Naive thymus-derived CD8-positive, alpha-beta T cell (primary cell): ENCODE measurements at places on chromosomes 5 and 9. TPM values are rescaled to one million over a fixed set of nuclear protein-coding genes. Genes with fewer than 3 reads are reported as not detected.

DNA sequence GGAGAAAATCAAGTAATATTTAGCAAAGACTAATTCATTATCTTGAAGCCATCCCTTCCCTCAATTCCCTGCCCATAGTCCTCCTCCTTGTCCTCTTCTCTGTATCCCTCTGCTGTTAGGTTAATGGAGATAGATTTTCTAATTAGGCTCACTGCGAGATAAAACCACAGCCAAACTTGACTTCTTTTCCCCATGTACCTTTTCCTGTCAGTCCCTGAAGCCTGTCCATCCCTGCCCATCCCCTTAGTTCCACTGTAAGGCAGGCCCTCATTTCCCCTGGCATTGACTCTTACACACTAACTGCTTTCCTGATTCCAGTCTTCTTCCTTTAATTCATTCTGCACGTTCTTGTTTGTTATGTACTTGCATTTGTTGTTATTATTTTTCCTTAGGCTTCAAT, 1.2 kb downstream of the TLR4 start:
- no peaks in the 10 kb centered on the region for H3K36me3 ChIP-seq
- DNase-seq, result no peak
- peaks cover 18% of the 10 kb centered on the region for H3K4me1 ChIP-seq
- H3K27me3 ChIP-seq, result peaks cover 18% of the 10 kb centered on the region

- H3K4me3 ChIP-seq, result no peak overlapping the region
- H3K27ac ChIP-seq, result no peak overlapping the region
- H3K27me3 ChIP-seq, result peaks cover 30% of the 10 kb centered on the region
- DNase-seq, result no peak
- H3K4me1 ChIP-seq, result no peaks in the 10 kb centered on the region
Measured at GRCh38 chr9:32618261-32618660, 17.2 kb downstream of the TAF1L start.

The NSUN2 gene
- 84.6 TPM for total RNA-seq

DNA sequence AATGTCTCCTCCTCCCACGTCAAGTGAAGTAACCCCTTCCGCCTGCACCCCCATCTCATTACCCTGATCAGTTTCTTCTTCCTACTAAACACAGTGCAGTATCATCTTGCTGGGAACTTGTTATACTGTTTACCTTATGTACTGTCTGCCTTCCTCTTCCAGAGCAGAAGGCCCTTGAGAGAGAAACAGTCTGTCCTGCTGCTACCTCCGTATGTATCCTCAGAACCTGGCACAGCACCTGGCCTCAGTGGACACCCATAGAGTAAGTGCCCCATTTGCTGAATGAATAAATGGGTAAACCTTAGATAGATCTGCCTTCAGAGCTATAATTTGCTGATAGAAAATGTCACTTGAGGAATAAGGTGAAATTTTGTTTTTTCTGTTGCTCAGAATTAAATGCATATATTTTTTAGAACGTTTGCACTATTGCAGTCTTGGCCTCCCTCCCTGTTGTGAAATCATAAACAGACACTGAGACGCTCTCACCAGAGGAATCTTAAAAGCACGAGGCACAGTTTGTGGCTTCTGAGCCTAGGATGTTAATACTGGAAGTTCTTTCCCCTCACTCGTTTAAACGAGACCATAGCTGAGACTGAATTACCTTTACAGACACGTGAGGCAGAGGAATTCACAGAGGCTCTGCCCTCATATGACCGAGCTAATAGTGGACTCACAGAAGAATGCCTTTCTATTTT, 223.1 kb upstream of the DAP start:
- no peak overlapping the region for H3K27ac ChIP-seq
- H3K4me3 ChIP-seq, result no peak overlapping the region
- H3K4me1 ChIP-seq, result peaks cover 10% of the 10 kb centered on the region
- no peak for DNase-seq
- H3K36me3 ChIP-seq, result no peaks in the 10 kb centered on the region
- peaks cover 20% of the 10 kb centered on the region for H3K27me3 ChIP-seq

DNA sequence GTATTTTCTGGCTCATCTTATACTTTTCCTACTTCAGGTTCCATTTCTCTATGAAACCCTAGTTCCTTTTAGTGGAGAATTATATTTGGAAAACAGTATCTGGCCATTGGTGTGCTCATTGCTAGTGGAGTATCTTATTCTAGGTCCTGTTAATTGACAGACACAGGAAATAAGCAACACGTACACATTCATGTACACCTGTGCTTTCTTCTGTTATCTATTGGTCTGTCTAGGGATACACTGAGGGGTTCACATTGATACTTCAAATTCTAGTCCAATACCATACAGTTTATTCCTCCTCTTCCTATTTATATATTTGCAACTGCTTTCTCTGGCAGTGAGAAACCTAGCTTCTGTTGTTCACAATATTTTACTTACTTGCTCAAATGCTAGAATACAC, 110.2 kb downstream of the FER start:
- no peak overlapping the region for H3K4me3 ChIP-seq
- peaks cover 10% of the 10 kb centered on the region for H3K36me3 ChIP-seq
- H3K4me1 ChIP-seq, result peaks cover 9% of the 10 kb centered on the region

The PROP1 gene
- total RNA-seq, result not detected

The HBEGF gene
- total RNA-seq, result 0.44 TPM

- H3K36me3 ChIP-seq, result peaks cover 38% of the 10 kb centered on the region
- no peak overlapping the region for H3K4me3 ChIP-seq
- no peak for DNase-seq
Measured at GRCh38 chr5:62569470-62569869, 9.1 kb upstream of the LRRC70 start.

DNA sequence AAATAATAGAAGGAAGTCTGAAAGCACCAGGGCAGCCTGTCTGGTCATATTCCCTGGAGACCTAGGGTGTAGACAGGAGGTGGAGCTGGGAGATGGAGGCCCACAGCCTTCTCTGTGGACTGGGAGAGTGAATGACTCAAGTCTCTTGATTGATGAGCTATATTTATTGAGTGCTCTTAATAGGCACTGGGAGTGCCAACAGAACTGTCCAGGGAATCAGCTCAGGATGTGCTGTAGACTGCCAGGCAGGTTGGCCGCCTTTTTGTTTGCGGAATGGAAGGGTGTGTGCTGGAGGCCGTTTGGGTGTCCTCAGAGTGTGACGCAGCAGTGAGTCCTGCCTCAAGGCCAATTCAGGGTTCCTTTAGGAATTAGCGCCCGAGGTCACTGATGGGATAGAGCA, 33.4 kb upstream of the POMT1 start:
- no peak for DNase-seq
- peaks cover 14% of the 10 kb centered on the region for H3K4me1 ChIP-seq
- H3K4me3 ChIP-seq, result no peak overlapping the region
